Left forelimb (tissue), 1 donor: ENCODE measurements at places on chromosomes 1 and 21.
A peak's percentile ranks its signal among the peaks of the same experiment; 100 is the strongest.

- DNase-seq = no peak
Measured at GRCh38 chr1:202210385-202210784, 16.8 kb downstream of the LGR6 start.

DNA sequence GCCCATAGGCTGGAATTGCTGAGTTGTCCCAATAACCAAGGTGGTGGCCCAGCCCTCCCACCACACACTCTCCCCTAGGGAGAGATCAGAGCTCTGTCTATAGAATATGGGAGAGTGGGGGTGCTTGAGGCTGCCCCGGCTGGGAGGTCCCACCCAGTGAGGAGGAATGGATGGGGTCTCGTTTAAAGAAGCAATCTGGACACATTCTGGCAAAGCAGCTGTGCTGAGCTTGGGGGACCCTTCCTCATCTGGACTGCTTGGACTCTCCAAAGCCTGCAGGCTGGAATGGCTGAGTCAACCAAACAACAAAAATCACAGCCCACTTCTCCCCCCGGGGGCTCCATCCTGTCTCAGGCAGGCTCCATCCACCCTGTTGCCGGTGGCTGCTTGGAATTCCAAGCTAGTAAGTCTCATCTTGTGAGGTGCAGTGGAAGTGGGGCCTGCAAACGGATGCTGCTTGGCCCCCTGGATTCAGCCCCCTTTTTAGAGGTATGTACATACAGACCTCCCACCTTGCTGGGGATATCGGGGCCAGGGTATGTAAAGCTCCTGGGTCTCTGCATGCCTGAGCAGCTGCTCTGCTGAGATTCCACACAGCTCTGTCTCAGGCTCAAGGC, 67.1 kb upstream of the FAM78B start:
- no peak for DNase-seq

DNA sequence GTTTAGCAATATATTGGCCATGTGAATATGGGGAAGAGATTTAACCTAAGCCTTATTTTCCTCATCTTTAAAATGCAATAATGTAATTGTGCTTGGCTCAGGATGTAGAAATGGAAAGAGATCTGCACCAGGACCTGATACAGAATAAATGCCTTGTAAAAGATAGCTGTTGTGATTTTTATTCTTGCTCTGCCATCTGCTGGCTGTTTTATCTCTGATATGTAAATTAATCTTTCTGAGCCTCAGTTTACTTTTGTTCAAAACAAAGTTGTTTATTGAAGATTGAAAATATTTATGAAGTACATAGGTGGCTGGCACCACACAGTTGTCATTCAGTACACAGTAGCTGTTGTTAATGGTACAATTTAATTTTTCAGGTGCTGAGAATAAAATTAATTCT, 21.9 kb downstream of the ZYG11B start:
- no peak for DNase-seq

- no peak for DNase-seq
Measured at GRCh38 chr21:14942801-14943490, 121.9 kb downstream of the NRIP1 start.

GRCh38 chr1:236523704-236524141, at the start of gene LGALS8:
Gene LGALS8, plus strand, starts transcription at chr1:236523982. Its CDS starts 2,089 bp downstream, at chr1:236526071.
- peak; percentile 95 for DNase-seq

DNA sequence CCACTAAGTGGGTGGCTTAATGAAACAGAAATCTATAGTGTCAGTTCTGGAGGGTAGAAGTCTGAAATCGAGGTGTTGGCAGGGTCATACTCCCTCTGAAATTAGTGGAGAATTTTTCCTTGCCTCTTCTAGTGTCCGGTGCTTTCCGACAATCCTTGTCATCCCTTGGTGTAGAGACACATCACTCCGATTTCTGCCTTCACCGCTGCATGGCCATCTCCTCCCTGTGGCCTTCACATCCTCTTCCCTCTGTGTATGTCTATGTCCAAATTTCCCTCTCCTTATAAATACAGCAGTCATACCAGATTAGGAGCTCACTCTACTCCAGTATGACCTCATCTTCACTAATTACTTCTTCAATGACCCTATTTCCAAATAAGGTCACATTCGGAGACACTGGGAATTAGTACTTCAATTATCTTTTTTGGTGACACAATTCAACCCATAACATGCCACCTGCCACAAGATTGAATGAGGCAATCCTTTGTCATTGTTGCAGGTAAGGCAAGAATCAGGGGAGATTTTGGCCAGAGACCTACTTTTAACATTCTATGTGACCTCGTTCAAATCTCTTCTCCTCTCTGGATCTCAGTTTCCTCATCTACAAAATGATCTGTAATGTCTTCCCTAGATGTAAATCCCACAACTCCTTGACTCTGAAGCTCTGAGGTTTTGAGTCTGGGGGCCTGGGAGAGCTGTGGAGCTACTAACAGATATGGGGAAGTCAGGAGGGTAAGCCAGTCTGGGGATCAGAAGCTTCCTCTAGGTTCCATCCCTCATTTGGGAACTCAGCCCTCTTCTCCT, 16.1 kb downstream of the NAV1 start:
- DNase-seq = no peak

- DNase-seq = no peak
Measured at GRCh38 chr1:25443030-25443699, 12.5 kb downstream of the MACO1 start.

GRCh38 chr1:109253803-109254620, 4.7 kb downstream of the CELSR2 start:
- DNase-seq = no peak

DNA sequence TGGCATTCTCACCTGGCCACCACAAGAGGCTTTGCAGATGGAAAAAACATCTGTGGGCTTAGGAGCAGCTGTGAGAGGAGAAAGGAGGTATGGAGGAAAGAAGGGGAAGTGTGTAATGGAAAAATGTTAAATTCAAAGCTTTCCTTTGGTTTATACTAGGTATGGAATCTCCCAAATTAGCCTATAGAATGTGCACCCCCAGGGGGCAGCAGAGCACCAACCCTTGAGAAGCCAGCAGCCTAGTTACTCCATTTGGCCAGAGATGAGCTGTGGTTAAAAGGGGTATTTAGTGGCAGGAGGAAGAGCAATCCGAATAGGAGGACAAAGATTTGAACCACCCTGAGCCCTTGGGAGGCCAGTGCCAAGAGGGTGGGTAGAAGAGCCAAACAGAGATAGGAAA, 97.5 kb upstream of the CTTNBP2NL start:
- DNase-seq = no peak

DNA sequence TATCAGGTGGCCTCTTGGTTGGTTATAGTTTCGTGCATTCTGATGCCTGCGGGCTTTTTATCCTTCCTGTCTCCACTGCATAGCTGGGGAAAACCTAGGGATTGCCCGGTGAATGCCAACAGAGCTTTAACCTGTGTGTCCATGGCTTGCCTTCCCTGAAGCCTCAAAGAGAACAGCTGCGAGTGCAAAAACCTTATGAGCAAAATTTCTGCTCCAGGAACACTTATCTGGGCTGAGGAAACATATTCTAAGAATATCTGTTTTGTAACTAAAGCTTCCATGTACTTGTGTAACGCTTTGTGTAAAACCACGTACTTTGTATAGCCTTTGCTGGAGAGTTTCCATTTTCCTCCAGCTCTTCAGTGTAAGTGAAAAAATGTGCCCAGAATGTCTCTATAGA, 7.2 kb downstream of the CNST start:
- DNase-seq = no peak

GRCh38 chr1:45359882-45360513, 19.8 kb upstream of the MUTYH start:
- no peak for DNase-seq

DNA sequence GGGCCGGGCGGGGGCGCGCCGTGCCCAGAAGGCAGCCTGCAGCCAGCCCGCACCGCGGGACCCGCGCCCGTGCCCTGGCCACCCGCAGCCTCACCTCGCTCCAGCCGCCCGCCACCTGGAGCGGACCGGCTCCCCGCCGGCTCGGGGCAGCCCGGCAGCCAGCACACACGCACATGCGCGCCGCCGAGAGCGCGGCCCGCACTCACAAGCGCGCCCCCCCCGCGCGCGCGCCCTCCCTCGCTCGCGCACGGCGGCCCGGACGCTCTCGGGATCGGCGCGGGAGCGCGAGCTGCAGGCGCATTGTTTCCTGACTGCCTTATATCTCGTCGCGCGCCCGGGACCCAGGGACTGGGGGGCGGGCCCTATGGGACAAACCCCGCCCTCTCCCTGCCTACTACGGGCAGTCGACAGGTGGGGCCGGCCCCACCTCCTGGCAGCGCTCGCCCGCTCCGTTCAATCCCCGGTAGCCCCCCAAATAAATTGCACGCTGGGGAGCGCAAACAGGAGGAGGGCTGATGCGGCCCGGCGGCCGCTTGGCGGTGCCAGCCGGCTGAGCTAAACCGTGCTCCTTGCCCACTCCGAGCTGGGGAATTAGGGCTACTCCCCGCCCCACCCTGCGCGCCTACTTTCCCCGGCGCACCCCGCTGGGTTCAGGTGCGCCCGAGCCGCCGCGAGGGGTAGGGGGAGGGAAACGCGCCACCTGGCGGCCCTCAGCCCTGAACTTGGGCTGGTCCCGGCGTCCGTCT, at the start of gene MYCL:
MYCL (minus strand) TSS at position 204 of the 746 bp plus-strand sequence. CDS start 483 bp downstream, outside the sequence.
- DNase-seq = peak; percentile 74

- no peak for DNase-seq
Measured at GRCh38 chr1:77068013-77068412, 151.2 kb downstream of the PIGK start.

- no peak for DNase-seq
Measured at GRCh38 chr1:42921769-42922168, 36.9 kb downstream of the SLC2A1 start.

GRCh38 chr1:61131716-61132115, 49.4 kb downstream of the NFIA start:
- no peak for DNase-seq

DNA sequence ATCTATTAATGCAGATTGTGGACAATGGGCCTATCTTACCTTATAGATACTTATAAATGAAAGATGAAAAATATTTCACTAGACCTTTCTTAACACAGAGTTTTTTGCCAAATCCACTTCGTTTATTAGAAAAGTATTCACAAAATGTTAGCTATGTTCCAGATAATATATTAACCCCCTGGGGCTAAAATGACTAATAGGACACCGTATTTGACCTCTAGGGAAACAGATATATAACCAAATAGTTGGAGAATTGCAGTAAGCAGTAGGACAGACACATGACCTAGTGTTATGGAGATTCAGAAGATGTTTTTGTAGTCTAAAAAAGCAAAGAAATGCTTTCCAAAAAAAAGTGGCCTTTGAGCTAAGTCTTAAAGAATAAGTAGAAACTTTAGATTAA, 106.9 kb downstream of the SEC16B start:
- no peak for DNase-seq

GRCh38 chr1:109395602-109396512, 1.9 kb downstream of the SORT1 start:
- DNase-seq = no peak
